ENCODE measurements at places on chromosomes 12 and 14.

DNA sequence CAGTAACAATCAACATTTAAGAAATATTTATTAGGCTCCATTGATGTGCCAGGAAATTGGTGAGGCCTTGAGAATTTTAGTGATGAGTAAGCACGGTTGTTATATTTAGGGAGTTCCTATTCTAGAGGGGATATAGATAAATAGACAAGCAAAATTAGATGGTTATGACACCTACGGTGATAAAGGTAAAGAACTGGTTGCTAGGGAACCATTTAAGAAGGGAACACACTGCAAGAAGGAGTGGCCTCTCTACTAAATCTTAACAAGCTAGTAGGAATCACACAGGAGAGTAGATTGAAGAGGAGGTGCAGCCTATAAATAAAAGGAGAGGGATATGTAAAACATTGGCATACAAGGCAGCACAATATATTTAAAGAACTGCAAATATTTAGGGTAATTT lies 155.2 kb downstream of the LRIG3 start:
- no peak for DNase-seq

- DNase-seq, result no peak
Observed at GRCh38 chr14:105108516-105108864, 43.3 kb upstream of the GPR132 start.

GRCh38 chr12:67792185-67792584 lies 143.6 kb downstream of the DYRK2 start:
- DNase-seq, result no peak

DNA sequence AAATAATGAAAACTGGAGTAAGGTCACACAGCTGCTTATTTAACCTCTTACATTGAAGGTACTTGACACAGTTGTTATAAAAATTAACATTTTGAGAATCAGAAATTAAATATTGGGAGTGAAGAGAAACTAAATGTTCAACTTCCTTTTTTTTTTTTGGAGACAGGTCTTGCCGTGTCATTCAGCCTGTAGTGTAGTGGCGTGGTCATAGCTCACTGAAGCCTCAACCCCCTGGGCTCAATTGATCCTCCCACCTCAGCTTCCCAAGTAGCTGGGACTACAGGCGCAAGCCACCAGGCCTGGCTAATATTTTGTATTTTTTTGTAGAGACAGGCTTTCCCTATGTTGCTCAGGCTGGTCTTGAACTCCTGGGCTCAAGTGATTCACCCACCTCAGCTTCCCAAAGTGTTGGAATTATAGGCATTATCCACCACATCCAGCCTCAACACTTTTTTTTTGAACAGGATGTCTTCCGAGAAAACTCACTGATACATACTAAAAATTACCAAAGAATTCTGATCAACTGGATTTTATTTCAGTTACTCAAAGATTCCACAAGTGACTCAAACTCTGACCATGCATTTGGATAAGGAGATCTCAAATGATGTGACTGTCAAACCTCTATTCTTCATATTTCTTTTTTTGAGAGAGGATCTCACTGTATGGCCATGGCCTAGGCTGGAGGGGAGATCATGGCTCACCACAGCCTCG lies 35.4 kb downstream of the SGPP1 start:
- DNase-seq, result no peak

DNA sequence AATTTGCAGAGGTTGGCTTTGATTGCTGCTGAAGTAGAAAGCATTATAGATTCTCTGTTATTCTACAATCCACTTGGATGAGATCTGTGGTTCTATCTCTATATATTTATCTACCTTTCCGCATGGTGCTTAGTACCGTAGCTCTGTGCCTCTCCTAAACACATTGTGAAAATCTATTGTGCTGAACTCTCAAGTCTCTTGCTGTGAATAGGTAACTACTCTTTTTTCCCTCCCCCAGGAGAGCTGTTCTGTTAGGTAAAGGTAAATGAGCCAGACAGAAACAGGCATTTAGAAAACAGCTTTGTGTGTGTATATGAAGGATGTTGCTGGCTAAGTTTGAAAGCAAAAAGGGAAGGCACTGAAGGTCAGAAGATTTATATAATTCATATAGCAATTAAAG lies 112.6 kb downstream of the BRMS1L start:
- no peak for DNase-seq

DNA sequence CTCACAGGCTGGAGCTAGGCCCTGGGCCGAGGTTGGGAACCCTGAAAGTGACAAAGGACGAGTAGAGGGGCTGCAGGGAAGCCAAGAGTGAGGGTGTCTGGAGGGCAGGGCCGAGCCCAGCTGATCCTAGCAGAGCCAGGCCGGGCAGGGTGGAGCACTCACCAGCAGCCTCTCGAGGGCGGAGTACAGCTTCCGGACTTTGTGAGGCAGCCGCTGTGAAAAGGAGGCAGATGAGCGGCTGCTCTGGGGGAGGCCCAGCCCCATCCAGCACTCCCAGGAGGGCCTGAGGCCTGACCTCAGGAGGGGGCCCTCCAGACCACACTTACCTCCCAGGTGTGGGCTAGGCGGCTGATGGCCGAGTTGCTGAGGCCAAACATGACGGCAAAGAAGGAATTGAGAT lies 14.7 kb upstream of the ENDOU start:
- no peak for DNase-seq

GRCh38 chr12:57451233-57451778 lies 3.8 kb upstream of the INHBE start:
- no peak for DNase-seq

GRCh38 chr12:45584336-45584735 lies 145.2 kb upstream of the ARID2 start:
- DNase-seq, result no peak

DNA sequence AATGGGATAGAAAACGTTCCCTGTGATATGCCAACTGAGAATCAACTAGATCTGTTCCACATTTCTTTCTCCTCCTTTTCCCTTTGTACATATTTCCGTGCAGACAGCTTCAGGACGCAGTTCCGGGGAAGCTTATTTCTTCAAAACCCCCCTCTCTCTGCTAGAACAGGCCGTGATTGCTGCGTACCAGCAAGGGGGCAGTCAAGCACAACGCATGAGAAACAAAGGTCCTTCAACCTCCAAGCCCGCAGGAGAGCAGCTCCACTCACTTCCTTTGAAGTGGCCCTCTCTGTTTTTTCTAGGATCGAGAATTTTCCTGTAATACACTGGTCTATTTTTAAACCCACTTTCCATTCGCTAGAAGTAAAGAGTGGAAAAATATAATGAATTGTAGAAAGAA lies 80.8 kb downstream of the ZNF664 start:
- no peak for DNase-seq

DNA sequence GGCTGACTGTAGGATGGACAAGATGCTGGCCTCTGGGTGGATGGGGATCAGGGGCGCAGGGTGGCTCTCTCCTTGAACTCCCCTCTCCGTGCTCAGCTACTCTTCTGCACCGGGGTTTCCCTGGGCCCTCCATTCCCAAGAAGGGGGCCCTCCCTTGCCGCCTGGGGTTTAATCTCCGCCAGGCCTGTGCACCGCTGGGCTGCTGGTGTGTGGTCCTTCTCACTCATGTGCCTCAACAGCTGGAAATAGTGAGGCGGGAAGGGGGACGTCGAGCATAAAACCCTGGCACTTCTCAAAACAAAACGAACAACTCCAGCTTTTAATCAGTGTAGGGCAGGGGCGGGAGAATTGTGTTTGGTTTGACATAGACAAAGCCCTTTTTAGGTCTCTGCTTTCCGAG lies 19.0 kb upstream of the SMOC1 start:
- DNase-seq, result no peak

GRCh38 chr14:41805633-41806032 lies 199.0 kb downstream of the LRFN5 start:
- no peak for DNase-seq

DNA sequence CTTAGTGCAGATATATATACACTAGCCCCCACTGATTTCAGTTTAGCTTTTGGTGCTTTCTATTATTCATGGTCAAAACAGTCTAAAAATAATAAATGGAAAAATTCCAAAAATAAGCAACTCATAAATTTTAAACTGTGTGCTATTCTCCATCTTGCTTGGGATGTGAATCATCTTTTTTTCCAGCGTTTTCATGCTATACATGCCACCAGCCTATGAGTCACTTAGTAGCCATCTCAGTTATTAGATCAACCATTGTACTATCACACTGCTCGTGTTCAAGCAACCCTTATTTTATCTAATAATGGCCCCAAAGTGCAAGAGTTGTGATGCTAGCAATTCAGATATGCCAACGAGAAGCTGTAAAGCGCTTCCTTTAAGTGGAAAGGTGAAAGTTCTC lies 73.9 kb upstream of the KRR1 start:
- no peak for DNase-seq

DNA sequence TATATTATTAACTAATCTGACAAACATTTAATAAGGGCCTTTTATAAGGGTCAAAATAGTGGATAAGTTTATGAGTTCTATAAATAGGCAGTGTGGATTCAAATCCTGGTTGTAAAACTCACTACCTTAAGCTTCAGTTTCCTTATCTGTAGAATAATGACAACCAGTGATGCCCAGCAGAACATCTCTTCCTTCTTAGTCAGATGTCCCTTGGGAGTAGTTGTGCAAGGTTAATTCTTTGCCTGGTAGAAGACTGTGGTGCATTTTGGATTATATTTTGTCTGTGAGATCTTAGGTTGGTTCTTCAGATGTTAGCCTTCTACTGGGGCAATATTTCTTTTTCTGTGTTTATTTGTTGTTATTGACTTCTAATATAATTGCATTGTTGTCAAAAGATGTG lies 59.5 kb downstream of the ARID2 start:
- DNase-seq, result no peak

GRCh38 chr12:25866586-25867378 lies 91.7 kb upstream of the RASSF8 start:
- DNase-seq, result no peak

DNA sequence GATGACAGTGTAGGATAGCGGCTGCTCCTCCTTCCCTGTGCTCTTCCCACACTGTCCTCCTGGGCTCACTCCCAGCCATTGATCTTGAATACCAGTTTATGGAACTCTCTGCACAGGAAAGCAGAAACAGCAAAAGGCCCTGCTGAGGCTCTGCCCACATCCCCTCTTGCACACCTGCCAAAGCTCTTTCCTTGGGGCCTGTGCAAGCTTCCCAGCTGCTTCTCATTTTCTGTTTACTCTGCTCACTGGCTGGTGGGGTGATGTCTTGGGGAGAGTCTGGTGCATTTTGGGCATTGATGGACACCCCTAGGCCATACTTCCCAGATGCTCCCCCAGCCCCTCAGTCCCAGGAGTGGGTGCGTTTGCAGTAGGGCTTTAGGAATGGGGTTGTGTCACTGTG lies 361.8 kb downstream of the TMEM121 start:
- DNase-seq, result no peak

- DNase-seq, result no peak
Observed at GRCh38 chr12:34124608-34125007, 102.3 kb downstream of the ALG10 start.

- DNase-seq, result no peak
Observed at GRCh38 chr12:99151744-99152143, 495.8 kb upstream of the GARIN6 start.

- no peak for DNase-seq
Observed at GRCh38 chr12:49501895-49502294, 36.9 kb upstream of the KCNH3 start.

DNA sequence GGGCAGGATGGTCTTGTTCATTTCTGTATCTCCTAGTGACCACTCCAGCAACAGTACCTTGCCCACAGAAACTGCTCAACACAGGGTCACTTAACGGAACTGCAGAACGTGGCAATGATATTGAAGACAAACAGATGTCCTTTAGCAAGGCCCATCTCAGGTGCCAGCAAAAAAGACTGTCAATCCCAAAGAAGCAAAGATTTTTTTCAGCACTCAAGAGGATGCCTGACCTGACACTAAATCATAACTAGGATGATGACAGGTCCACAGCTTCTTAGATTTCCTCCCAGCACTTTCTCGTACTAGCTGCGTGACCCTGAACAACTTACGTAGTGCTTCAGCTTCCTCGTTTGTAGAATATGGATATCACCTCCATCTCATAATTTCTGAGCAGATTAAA lies 39.4 kb downstream of the ATP2B1 start:
- no peak for DNase-seq

- DNase-seq, result no peak
Observed at GRCh38 chr12:14366209-14367039, 942 bp downstream of the ATF7IP start.

- no peak for DNase-seq
Observed at GRCh38 chr14:36944307-36945010, 227.9 kb downstream of the SLC25A21 start.

DNA sequence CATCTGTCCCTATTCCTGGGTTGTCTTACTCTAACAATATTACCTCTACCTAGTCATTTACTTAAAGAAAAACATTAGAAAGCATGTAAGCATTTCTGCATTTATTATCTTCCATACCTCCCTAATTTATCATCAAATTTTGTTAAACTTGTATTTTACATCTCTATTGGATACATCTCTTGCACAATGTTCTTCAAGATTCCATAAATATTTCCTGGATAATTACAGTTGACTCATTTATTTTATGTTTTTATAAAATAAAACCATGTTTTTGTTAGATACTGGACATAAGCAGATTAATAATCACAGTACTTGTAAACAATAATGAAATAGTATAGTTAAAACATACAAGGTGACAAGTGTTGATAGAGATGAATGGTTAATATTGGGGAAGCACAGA lies 209.0 kb downstream of the TMTC3 start:
- no peak for DNase-seq
